Brain (organoid and tissue), 16 donors: ENCODE measurements at places on chromosomes 2 and 18.
A peak's percentile ranks its signal among the peaks of the same experiment; 100 is the strongest.

DNA sequence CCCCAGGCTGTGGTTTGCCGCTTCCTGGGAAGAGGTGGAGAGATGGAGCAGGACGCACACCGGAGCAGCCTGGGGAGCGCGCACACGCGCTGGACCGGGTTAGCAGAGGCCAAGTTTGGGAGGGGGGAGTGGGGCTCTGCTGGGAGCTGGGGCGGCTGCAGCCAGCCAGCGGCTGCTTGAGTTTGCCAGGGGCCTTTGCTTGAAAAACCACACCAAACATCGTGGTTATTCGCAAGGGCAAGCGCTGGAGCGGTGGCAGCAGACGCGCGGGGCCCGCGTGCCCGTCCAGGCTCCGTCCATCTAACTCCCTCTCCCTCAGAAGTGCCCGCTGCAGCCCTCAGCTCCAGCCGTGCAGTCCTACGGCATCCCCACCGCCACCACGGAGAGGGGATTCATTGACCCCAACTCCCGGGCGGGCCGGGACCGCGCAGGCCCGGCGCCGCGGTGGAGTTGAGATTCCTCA is 4.6 kb downstream of the PTGR3 start:
- no peak for DNase-seq

GRCh38 chr2:17520761-17521160 is 2.5 kb upstream of the RAD51AP2 start:
- DNase-seq = no peak

DNA sequence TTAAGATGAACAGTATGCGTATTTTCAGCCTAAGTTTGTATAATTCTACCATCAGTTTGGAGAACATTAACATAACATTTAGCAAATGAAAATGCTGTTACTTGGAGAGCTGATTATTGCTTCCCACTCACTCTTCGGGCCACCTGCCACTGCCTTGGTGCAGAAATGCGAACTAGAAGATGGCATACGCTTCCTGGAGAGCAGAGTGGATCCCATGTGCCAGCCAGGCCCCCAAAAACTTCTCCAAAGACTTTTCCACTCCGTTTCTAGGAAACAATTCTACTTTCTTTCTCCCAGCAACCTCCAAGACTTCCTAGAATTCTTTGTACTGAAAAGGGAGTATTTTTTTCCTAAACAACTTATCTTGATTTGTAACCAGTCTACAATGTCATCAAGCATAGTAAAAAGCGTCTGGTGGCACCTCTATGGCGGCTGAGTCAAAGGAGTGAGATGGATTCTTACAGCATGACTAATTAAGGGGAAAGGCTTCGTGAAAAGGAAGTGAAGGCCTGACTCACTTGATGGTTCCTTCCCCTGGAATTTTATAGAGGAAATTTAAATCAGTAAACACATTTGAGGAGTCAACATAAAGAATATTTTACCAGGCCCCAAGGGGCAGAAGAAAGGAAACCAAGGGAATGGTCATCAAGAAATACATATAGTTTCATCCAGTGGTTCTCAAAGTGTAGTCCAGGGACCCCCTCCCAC is 36.6 kb downstream of the FEZ2 start:
- peak; percentile 74 for DNase-seq

DNA sequence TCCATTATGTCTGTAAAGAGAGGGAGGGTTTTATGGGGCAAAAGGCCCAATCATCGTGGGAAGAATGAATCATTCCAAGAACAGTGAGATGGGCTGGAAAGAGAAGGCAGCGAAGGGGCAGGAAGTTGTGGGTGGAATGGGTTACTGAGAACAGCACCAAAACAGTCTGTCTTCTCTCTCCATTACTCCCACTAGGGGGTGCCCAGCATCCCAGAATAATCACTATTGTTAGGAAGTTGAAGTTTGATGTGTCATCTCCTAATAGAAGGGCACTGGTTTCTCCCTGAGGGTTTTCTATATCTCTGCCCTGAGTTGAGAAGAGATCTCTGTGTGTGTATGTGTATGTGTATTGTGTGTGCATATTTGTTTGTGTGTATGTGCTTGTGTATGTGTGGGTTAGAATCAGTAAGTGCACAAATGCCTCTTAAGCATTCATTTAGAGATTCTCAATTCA is 76.6 kb upstream of the MAP4K3 start:
- no peak for DNase-seq

GRCh38 chr18:56146565-56146964 is 491.8 kb downstream of the TXNL1 start:
- no peak for DNase-seq

GRCh38 chr2:60898567-60898966 is 17.2 kb downstream of the REL start:
- no peak for DNase-seq

DNA sequence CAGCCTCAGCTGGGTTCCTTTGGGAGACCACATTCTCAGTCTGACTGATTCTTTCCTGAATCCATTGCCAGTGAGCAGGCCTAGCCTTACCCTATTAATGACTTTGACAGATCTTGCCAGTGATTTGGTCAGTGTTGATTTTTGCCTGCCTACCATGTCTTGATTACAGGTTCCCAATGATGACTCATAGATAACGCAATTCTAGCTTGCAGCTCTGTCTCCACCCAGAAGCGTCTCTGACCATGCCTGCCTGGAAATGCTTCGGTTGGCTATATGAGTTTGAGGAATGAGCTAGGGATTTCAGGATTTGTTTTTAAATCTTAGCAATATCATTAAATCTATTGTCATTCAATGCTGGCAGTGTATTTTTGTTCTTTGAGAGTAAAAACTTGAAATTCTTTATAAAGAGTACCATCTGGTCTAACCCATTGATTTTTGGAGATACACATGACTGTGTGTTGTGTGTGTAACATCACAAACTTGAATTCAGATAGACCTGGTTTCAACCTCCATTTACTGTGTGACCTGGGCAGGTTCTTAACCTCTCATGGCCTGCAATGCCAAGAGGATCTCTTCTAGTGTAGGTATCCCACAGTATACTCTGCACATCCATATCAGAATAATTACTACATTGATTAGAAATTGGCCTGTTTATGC is 57.0 kb downstream of the CCDC150 start:
- DNase-seq = no peak

DNA sequence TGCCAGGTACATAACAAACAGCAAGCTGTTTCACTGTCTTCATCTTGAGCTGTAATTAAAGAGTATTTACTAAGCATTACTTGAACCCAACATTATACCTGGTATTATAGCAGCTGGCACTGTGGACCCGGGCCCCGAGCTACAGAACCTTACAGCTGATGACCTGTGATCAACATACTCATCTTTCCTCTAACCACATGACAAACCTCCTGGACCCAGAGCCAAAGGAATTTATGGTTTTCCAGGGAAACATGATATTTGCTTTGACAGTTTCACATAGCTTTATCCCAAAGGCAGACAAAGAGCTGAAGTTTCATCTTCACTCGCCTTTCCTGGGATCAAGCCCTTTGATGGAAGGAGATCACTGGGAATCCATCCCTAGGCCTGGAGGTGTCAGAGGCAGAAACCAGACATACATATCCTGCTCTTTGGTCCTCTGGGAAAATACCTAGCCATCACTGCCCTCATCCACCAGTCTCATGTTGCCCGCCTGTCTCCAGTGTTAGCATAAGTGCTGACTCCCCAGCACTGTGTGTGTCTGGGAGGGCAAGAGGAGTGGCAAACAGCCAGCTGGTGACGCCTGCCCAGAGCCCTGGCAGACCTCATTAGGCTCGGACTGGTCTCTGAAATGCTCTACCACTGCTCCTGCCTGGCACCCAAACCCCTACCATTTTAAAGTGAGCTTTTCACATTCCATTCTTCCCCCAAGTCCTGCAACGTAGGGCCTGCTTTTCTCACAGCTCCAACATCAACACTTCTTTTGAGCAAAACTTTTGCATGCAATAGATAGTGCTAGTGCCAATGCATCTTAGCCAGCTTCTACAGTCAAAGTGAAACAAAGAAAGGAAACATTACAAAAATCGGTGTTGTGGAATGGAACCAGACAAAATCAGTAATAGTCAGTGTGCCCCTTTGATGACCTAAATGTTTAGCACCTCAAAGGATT is 138.8 kb upstream of the CTAGE1 start:
- no peak for DNase-seq

DNA sequence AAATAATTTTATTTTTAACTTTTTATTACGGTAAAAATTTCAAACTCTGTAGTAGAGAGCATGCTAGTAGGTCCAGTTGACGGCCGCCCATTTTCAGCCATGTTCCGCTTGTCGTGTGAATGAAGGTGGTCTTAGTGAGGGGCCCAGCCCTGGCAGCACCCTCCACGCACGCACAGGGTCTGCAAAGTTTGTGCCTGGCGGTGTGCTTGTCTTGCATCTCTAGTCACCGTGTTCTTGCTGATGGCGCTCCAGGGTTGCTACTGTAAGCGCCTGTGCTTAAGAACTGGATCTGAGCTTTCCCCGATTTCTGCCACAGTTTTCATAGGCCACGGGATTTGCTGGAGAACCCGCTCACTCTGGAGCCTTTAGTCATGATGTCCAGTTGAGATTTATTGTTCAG is 28.9 kb downstream of the LDLRAD4 start:
- DNase-seq = no peak

GRCh38 chr2:110655701-110656100 is 22.2 kb downstream of the BUB1 start:
- no peak for DNase-seq

- no peak for DNase-seq
Observed at GRCh38 chr18:8705238-8705960, at the start of gene MTCL1. Gene MTCL1 (plus strand): TSS chr18:8705556. CDS start chr18:8705661, 105 bp downstream.

DNA sequence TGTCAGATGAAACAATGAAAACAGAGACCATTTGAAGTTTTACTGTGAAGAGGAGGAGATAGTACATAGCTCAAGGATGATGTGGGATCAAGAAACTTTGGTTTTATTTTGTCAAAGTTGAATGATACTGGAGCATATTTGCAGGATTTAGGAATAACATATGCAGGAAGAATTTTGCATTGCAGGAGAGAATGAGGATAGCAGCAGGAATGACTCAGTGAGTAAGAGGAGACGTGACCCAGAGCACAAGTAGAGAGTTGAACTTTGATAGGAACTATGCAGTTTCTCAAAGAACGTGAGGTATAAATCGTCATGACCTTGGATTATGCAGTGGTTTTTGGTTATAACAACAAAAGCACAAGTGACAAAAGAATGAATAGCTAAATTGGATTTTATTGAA is 47.7 kb downstream of the MAPRE2 start:
- no peak for DNase-seq

DNA sequence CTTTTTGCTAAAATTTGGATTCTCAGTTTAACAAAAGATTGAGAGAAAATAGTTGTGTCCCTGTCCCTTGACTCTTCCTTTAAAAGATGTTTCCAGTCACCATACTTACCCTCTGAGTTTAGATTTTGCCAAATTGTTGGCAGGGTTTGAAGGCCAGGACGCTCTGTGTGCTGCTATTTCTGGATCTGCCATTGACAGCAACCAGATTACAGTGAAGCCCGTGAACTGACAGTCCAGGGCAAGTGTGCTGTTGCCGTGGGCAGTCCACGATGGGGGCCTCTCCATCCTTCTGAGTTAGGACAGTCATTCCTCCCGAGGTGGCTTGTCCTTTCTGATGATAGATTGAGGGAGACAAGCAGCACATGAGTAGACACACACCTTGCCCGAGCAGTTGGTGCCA is 89.9 kb downstream of the PTPRM start:
- no peak for DNase-seq

DNA sequence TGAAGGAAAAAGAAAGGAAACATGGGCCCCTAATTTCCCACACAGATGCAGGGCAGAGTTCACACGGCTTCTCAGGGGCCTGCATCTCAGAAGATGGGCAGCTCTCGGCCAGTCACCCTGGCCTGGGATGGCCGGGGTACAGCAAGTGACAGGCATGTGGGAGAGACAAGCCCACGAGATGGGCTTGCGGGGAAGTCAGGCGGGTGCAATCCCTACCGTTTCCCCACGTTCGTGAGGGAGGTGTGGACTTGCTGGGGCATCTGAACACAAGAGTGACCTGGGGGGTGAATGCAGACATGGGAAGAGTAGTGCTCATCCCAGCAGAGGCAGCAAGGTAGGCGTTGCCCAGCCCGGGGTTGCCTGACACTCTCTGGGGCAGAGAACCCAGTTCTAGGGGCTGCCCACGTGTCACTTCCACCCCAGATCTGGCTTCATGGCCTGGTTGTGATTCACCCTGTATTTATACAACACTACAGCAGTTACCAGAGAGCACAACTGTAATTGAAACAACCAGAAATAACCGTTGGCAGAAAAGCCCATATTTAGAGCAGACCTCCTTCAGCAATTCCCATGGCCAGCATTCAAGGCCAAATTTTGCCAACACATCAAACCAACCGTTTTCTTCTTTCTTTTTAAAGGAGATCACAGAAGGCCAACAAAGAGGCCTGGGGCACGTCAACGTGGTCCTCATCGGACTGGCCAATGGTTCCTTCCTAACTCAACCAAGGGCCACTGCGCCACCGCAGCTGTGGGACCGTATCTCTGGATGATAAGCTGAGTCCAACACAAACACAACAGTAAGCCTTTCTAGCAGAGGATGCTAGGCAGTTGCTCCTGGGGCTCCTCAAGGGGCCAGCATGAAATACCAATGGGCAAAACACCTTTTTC is 58.4 kb downstream of the PARD6G start:
- DNase-seq = no peak

- DNase-seq = no peak
Observed at GRCh38 chr2:149132901-149133300, 94.4 kb downstream of the LYPD6B start.

- no peak for DNase-seq
Observed at GRCh38 chr2:9112079-9112721, 94.4 kb upstream of the ASAP2 start.

DNA sequence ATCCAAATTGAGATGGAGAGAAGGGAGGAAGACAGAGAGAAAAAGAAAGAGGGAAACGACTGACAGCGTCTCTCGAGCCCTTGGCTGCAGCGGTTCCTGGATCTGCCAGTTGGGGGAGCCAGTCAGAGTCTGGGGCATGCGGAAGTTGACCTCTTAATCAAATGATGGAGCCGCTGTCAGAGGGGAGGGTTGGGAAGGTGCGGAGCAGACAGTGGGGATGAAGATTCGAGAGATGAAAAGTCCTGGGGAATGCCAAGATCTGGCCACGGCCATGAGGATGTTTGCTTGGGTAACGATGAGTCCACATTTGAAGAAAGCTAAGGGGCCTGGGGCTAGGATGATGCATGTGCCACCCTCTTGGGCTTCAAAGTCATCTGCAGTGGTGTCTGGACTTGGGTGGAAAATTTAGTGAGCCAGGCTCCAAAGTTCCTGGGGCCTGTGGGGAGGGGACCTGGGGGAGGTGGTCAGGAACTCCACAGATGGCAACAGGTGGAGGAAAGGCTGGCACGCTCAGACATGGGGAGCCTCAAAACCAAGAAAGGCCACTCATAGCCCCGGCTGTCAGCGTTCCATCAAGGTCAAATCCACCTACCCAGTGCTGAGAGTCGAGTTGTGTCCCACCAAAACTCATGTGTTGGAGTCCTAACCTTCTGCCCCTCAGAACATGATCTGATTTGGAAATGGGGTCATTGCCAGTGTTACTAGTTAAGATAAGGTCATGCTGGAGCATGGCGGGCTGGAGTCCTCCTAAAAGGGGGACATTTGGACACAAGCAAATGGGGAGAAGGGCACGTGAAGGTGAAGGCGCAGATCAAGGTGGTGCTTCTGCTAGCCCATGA is 200.1 kb downstream of the NDUFA10 start:
- DNase-seq = no peak
